Muscle of arm (tissue), 14 donors: ENCODE measurements at places on chromosomes 12 and 14. TPM values are rescaled to one million over a fixed set of nuclear protein-coding genes. Genes with fewer than 3 reads are reported as not detected.
A peak's percentile ranks its signal among the peaks of the same experiment; 100 is the strongest.

MYF6 gene
- polyA plus RNA-seq: 87.7 TPM

SMIM41 gene
- not detected for polyA plus RNA-seq

GRCh38 chr12:127761880-127762279, 505.1 kb upstream of the TMEM132C start:
- no peak for DNase-seq

PLEKHG7 gene
- polyA plus RNA-seq: 0.33 TPM

DNA sequence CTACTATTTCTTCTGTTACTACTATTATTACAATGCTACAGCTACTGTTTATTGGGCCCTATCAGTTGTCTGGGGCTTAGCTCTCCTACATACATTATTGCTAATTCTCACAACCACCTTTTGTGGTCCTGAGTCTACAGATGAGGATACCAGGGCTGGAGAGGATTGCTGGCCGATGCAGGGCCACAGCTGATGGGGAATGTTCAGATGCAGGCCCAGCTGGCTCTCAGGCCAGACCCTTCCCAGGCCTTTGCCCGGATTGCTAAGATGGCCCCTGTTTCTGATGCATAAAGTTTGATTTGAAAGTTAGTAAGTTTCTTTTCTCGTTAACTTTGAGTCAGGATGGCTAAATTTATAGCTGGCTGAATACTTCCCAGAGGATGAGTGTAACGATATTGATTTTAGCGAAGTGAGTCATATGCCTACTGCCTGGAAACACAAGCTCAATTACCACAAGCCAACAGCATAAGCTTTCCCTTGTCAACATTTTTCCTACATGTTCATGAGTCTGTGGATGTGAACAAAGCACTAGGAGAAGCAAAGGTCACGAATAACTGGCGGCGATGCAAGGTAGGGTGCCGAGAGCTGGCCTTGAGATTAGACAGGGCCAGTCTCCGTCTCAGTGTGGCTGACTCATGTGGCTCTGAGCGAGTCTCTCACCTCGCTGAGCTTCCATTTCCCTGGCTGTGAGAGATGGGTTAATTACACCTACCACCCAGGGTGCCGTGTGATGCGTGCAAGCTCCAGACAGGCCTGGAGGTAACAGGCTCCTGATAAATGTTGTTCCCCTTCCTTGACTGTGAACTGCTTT, 111.0 kb downstream of the BEGAIN start:
- no peak for DNase-seq

GRCh38 chr12:1318327-1319031, 275.9 kb downstream of the FBXL14 start:
- DNase-seq: peak; percentile 72

GRCh38 chr12:108442067-108442466, 73.0 kb upstream of the FICD start:
- no peak for DNase-seq

GRCh38 chr12:8876887-8877286, 37.4 kb upstream of the PHC1 start:
- DNase-seq: no peak

GRCh38 chr14:79483477-79484388, 727.6 kb downstream of the DIO2 start:
- DNase-seq: no peak

DNA sequence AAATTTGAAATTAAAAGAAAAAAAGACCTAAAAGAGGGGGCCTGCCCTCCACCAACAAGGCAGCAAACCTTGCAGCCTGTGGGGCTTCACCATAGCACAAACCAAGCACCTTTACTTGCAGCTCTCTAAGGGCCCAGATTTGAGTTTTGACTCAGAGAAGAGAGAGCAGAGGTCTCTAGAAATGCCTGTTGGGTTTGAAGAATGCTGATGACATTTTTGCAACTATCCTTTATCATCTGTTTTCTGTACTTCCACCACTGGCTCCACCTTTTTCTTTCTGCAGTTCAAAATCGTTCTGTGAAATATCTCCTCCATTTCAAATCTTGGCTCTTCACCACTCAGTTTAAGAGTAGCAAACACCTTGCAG, 83.8 kb upstream of the HMGA2 start:
- no peak for DNase-seq

GRCh38 chr14:21414137-21414631, 30.4 kb upstream of the SUPT16H start:
- DNase-seq: no peak

- no peak for DNase-seq
Observed at GRCh38 chr12:65533177-65533883, 254.8 kb downstream of the MSRB3 start.

DNA sequence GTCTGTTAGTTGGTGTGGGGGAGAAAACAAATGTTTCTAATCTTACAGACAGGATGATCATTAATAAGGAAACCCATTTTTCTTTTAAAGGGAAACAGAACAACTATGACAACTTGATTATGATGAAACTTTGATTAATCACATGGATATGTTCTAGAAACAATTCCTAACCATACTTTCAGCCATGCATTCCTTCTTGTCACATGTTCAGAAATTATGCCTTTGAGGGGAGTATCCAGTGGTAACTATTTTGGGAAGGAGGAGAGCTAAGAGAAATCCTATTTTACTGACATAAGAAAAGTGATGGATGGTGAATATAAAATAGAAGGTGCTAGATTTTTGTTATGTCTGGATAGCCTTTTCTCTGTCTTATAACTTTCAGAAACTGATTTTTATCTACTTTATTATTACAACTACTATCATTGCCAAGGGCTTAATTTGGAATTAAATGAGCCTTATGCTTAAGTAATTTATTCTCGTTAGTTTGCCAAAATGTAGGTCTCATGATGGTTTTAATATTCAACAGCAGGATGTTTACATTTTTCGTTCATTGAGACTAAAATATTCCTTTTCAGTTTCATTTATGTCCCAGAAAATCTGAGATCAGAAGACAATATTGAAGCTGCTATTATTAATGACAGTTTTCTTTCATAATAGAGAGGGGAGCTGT, 200.1 kb downstream of the TMTC2 start:
- DNase-seq: no peak

DNA sequence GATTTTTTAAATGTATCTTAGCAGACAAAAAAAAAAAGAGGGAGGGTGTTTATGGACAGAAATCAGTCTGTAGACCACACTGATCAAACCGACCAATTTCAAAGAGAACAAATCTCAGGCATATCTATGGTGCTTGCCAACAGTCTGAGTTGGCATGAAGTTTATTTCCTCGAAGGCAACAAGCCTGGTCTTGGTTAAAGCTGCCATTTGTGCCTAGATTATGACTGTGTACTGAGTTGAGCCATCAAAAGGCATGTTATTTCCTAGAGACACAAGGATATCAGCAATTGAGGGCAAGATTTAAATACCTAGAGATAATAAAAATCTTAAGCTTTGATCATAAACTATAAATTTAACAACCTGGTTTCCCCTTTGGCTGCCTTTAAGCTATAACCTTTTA, 119.2 kb downstream of the SLC2A13 start:
- no peak for DNase-seq

CYP27B1 gene
- polyA plus RNA-seq: 0.43 TPM
